ENCODE measurements at places on chromosomes 12 and 14.

GRCh38 chr12:6272300-6273204 lies 37.9 kb upstream of the PLEKHG6 start:
- peak; percentile 71 for DNase-seq

DNA sequence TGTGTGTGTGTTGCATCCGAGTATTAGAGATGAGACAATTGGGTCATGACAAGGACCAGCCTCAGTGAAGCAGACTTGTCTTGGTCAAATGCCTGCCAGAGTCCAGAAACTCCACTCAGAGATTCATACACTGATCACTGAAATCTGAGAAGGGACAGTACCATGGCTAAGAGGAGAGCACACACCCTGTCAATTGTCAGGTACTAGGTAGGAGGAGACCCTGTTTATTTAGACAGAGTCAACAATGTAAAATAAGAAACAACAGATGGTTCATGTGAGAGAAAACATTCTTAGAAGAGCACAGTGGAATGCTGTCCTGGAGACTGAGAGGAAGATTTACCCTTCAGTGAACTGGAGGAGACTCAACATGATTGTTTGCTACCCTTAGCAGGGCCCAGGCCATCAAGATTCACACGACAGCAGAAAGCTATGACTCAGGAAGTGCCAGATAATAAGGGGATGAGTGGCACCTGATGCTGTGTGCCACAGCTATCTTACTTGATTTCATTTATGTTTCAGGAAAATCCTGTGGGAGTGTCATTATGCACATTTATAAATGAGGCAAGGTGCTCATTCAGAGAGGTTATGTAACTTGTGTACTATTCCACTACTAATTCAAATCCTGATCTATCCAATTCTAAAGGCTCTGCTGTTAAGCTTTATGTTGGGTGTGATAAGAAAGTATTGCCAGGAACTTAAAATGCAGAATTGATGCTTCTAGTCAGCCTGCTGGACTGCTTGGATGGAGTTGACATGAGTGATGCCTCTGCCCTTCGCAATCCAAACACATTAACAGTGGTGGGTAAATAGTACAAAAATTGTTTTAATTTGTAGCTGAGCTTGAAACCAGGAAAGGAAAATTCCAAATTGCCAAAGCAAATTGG lies 136.6 kb upstream of the NEDD1 start:
- peak; percentile 2 for DNase-seq

GRCh38 chr12:24937553-24938244 lies 11.2 kb downstream of the BCAT1 start:
- DNase-seq = no peak

DNA sequence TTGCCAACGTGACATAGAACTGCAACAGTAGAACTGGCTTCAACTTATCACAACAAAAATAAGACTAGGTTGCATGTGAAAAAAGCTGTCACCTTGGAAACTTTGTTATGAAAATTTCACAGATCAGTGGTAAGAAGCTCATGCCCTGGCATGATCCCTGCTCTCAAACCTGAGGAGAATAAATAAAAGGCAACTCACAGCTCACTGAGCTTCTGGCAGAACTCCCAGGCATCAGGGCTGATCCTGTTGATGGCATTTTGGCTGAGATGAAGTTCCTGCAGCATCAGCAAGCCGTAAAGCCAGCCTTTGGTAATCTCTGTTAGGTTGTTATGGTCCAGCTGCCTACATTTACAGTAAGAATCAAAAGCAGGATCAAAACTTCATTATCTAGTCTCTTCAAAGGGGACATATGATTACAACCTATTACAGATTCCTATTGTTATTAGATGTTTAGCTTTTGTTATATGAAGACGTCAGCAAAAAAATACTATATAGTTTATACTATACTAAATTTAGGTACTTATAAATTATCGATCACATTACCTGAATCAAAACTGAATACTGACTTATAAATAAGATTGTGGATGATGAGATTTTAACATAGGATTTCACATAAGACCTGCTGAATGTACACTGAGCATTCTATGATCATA lies 32.0 kb downstream of the LRIG3 start:
- DNase-seq = peak; percentile 71

DNA sequence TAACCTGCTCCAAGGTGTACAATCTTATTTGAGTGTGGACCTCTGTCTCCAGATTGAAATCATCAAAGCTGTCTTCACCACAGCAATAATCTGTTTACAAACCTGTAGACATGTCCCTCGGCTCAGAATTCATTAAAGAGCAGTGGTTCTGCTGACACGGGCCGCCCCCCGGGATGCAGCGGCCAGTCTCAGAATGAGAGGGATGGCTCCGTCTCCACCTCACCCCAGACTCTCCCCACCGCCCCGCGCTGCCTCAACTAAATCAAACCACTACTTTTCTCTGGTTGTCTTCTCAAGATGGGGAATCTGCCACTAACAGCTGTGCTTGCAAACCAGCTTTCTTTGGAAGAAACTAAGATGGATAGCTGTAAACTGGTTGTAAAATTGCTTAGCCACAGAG lies 56.2 kb downstream of the SLC15A4 start:
- DNase-seq = no peak

DNA sequence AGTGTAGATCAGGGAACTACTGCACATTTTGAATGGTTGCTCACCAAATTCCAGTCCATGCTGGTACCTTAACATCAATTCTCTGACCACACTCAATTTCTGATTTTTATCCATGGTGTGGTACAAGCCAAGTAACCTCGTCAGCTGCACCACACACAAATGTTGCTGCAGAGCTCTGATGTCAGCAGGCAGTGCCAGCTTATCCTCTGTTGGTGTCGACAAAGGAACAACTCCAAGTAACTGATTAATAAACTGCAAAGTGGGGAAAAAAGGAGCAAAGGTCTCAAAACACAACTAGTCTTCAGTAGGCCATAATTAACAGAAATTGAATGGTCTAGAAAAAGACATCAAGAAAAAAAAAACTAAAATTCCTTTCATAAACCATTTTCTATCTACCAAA lies 47.4 kb downstream of the NAA25 start:
- DNase-seq = no peak

DNA sequence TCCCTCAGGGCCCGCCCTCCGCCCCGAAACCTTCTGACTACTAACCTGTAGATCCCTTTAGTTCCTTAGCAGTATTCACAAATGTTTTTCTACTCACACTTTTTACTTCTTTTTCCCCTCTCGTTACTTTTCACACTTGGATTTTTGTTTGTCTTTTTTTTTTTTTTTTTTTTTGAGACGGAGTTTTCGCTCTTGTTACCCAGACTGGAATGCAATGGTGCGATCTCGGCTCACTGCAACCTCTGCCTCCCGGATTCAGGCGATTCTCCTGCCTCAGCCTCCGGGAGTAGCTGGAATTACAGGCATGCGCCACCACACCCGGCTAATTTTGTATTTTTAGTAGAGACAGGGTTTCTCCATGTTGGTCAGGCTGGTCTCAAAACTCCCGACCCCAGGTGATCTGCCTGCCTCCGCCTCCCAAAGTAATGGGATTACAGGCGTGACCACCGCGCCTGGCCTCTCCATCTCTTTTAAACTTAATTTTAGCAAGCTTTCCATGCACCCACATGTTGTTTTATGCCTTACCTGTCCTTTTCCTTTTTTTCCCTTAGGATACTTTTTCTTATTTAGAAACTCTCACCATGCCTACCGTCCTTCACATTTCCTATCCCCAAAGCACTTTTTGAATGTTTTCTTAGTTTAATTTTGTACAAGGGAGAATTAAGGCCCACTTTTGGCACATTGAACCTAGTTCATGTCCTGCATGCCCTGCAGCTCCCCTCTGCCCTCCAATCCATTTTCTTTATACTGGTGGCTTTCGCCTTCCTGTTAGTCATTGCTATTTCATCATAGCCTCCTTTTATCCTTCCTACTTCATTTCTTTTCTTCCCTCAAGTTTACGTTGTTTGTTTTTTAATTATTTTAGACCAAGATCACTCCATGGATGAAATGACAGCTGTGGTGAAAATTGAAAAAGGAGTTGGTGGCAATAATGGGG lies 1.1 kb downstream of the SP1 start:
- no peak for DNase-seq

GRCh38 chr12:101592448-101592847 lies 2.3 kb upstream of the MYBPC1 start:
- DNase-seq = no peak

DNA sequence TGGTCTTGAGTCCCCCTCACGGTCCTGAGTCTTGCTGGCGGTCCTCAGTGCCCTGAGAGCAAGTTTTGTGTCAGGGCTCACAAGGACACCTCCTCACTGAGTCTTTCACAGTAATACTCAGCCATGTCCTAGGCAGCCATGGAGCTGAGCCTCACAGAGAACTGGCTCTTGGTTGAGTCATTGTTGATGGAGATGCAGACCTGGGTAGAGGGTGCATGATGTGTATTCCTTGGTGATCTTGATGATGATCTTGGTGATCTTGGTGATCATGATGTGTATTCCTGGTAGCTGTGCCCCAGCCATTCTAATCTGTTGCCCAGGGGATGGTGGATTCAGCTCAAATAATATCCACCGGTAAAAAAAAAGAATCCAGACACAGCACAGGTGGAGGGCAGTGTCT lies 495.4 kb downstream of the TMEM121 start:
- no peak for DNase-seq

DNA sequence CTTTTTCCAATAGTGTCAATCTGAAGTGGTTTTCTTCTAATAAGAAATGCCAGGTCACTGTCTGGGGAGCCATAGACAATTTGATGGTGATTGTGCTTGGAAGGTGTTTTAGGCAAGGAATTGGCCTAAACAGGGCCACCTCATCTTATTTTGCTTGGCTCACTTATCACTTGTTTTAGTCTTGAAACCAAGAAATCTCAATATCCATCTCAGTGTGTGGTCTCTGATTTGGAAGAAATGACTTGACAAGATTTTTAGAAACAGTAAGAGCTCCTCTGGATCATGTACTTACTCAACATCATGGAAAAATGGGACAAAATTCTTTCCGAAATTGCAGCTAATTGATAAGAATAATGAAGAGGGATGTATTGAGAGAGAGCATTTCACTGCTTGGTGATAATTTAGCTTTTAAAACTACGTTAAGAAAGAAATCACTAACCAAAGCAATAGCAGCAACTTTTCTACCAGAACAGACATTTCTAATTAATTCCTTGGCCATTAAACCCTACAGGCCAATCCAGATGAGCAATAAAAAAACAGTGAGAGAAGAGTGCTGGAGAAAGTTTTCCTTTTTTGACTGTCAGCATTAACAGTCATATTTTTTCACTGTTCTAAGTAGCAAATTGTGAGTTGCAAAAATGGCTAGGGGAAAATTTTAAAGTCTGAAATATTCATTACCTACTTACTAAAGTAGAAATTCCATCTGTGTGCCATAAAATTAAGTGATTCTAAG lies 157.3 kb downstream of the AEBP2 start:
- no peak for DNase-seq

DNA sequence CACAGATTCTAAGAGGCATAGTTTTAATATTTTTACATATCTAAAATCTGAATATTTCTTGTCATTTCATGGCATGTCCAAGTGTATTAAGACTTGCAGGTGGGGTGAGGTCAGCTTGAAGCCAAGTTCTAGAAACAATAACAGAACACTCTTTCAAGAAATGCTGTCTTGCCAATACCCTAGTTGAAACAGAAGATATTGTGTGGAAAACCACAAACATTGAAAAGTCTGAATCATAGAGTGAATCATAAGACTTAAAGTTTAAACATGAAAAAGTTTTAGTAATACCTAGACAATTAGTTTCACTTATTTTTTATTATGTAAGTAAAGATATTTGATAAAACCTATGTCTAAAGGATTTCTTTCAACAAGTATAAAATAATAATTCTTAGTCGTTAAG lies 191.5 kb upstream of the CAND1 start:
- no peak for DNase-seq

DNA sequence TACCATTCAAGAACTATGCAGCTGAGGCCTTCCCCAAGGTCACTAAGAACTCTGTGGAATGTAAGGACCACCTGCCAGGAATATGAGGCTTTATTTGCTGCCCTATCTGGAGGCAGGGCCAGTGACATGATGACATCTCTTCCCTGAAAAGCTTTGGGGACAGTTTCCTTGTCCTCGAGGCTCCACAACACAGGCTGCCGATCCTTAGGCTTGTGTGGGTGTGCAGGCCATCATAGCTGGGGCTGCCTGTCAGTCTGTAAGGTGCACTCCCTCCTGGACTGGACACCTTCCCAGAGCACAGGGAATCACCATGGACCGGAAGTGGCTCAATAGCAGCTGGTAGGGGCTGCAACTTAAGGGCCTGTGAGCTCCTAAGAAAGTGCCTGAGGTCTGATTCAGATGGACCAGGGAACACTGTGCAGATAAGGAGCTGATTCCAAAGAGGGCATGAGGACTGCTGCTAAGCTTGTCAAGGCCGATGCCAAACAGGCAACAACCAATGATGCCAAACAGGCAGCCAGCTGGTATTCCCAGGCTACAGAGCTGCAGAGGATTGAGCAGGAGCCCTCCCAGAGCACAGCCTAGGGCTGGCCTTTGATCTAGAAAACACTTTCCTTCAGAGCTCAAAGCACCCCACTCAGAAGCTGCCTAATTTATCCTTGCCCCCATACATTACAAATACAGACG lies 84.3 kb downstream of the CRACR2A start:
- DNase-seq = no peak

GRCh38 chr12:16691624-16692023 lies 85.7 kb upstream of the LMO3 start:
- DNase-seq = no peak

GRCh38 chr12:43795716-43796280 lies 10.3 kb downstream of the TWF1 start:
- no peak for DNase-seq

DNA sequence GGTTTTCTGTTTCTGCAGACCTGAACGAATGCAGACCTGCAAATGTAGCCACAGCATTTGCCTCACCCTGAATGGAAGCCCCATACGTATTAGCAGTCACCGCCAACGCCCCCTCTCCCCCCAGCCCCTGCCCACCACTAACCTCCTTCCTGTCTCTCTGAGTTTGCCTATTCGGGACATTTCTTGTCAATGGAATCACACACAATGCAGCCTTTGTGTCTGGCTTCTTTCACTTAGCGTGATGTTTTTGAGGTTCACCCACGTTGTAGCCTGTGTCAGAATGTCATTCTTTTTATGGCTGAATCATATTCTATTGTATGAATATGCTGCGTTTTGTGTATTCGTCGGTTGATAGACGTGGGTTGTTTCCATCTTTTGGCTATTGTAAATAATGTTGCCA lies 178.6 kb downstream of the AACS start:
- DNase-seq = no peak

- no peak for DNase-seq
Observed at GRCh38 chr12:80044694-80045046, 54.7 kb upstream of the OTOGL start.

DNA sequence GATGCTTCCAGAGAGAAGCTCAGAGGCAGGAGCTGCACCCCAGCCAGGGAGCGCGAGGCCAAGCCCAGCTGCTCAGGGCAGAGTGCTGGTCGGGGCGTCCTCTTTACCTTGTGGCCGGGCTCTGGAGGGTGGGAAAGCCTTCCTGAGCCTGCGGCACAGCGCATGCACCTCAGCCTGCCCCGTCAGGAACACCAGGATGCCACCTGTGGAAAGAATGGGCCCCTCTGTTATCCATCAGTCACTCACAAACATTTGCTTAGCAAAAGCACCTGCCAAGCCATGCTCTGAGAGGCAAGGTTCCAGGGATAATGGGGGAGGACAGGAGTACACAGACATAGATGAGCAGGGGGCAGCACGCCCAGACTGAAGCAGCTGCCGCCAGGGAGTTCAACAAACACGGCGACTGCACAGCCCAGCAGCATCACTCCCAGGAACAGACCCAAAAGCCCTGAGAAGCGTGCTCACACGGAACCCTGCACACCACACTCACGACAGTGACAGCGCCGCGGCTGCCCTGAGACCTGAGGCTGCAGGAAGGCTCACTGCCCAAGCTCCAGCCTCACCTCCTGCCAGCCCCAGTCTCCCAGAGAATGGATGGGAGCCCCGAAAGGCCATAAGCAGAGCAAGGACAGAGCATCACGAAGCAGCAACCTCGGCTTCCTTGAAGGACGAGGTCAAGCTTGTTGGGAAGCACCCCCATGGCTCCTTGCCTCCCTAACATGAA lies 21.8 kb downstream of the DHX37 start:
- DNase-seq = no peak
